ENCODE measurements at places on chromosomes 12 and 14. TPM values are rescaled to one million over a fixed set of nuclear protein-coding genes. Genes with fewer than 3 reads are reported as not detected.

LBHD2 gene
- polyA plus RNA-seq = not detected

DNA sequence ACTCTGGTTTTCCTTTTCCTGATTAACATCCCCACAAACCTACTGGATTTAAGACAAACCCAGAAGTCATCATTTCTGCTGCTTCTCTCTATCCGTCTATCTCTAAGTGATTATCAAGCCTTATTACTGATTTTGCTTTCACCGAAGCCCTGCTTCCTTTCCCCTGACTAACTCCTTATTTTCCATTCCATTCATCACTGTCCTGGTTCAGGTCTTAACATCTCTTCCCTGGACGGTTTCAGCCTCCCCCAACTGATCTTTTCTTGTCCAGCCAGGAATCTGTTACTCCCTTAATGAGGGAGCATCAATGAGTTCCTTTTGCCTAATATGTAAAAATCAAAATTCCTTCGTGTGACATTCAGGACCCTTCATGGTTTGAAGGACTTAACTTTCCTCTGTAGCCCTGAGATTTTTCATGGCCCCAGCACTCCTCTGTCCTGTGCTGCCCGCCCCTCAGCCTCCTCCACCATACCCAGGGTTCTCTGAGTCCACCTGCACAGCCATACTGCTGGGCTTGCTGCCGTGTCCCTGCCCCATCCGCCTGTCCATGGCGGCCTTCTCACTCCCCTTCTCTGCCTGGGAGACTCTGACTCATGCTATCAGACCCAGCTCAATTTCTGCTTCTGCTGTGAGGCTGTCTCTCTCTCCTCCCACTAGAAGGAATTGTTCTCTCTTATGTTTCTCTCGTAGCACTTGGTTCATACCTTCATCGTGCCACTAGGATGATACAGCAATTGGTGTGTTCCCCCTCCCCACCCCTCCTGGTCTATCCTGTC, 167.8 kb upstream of the HIF1A start:
- H3K4me1 ChIP-seq = peaks cover 96% of the 10 kb centered on the region
- peaks cover 29% of the 10 kb centered on the region for H3K36me3 ChIP-seq
- peak overlapping the region; percentile 84 for H3K4me3 ChIP-seq

- DNase-seq = no peak
- H3K27me3 ChIP-seq = peaks cover 5% of the 10 kb centered on the region
- no peak overlapping the region for H3K27ac ChIP-seq
- H3K4me3 ChIP-seq = no peak overlapping the region
- peaks cover 5% of the 10 kb centered on the region for H3K36me3 ChIP-seq
- H3K4me1 ChIP-seq = peaks cover 29% of the 10 kb centered on the region
Observed at GRCh38 chr14:68504861-68505260, 288.0 kb downstream of the ZFP36L1 start.

AMN gene
- polyA plus RNA-seq = not detected

GALNT16 gene
- not detected for polyA plus RNA-seq

DNA sequence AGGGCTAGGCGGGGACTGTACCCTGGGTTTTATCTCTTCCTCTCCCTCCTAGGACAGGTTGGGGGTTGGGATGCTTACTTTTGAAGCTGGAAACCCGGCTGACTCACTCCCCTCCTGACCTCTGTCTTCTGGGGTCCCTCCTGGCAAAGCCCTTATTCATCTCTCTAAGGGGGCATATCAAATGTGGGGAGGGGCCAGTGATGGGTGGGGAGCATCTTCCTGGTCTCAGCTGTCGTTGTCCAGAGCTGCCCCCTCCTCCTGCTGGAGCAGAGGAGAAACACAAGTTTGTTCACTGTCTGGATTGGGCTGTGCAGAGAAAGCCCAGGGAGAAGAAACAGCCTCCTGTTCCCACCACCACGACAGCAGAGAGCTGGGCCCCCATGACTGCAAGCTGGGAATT, 85.8 kb downstream of the TNFAIP2 start:
- peaks cover 5% of the 10 kb centered on the region for H3K36me3 ChIP-seq
- no peaks in the 10 kb centered on the region for H3K4me1 ChIP-seq
- DNase-seq = no peak
- peaks cover 1% of the 10 kb centered on the region for H3K27me3 ChIP-seq
- no peak overlapping the region for H3K4me3 ChIP-seq

GRCh38 chr12:118618695-118619094, 242.3 kb downstream of the SUDS3 start:
- H3K4me1 ChIP-seq = no peaks in the 10 kb centered on the region
- DNase-seq = no peak
- no peak overlapping the region for H3K27ac ChIP-seq

- peaks cover 3% of the 10 kb centered on the region for H3K27me3 ChIP-seq
- no peak for DNase-seq
- H3K27ac ChIP-seq = no peak overlapping the region
- peaks cover 15% of the 10 kb centered on the region for H3K4me1 ChIP-seq
Observed at GRCh38 chr14:103840014-103840413, 7.4 kb downstream of the PPP1R13B start.

DNA sequence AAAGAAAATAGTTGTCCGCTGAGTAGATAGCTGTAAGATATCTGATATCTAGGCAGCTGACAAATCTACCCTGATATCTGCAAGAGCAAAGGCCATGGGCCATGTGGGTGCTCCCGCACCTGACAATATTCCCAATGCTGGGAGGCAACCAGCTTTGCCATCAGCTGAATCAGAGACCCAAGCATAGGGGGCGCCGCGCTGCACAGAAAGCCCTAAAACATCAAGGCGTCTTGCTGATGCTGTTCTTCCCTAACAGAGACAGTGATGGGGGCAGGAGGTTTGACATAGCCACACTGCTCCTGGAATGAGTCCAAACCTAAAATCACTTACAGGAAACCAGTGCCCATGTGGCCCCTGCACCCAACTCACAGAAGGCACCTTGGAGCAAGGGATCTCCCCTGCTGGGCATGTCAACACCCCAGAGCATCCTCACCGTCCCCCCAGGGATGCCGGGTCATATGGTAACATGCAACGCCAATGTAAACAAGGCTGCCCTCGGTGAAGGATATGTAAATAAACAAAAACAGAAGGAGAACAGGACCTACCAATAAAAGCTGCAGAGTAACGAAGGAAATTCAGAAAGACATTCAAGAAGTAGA, 199.5 kb downstream of the TMEM132D start:
- no peaks in the 10 kb centered on the region for H3K27me3 ChIP-seq
- H3K27ac ChIP-seq = no peak overlapping the region
- H3K4me3 ChIP-seq = no peak overlapping the region

- H3K27me3 ChIP-seq = no peaks in the 10 kb centered on the region
- no peak overlapping the region for H3K27ac ChIP-seq
- no peaks in the 10 kb centered on the region for H3K4me1 ChIP-seq
- no peak for DNase-seq
- H3K4me3 ChIP-seq = no peak overlapping the region
Observed at GRCh38 chr14:94334872-94335271, 11.7 kb upstream of the SERPINA6 start.

DNA sequence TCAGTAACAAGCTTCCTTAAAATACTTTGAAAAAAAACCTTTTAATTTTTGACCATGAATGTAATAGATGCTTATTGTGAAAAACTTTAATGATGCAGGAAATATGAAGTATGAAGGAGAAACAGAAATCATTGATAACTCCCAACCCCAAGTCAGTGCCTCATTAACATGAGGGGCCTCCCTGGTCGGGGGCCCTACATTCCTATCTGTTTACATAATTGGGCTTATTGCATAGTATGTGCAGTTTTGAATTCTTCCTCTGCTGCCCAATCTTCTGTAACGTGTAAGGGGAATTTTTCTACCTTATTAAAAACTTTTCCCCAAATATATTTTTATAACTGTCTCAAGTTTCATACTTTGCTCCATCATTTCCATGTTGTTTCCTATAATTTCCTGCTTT, 63.0 kb downstream of the SLC25A47 start:
- H3K36me3 ChIP-seq = peaks cover 8% of the 10 kb centered on the region
- H3K4me1 ChIP-seq = peaks cover 29% of the 10 kb centered on the region
- H3K27ac ChIP-seq = no peak overlapping the region
- H3K27me3 ChIP-seq = peaks cover 3% of the 10 kb centered on the region
- DNase-seq = no peak

GRCh38 chr12:53955036-53955775, 503 bp downstream of the HOXC12 start:
- H3K4me3 ChIP-seq = peak overlapping the region; percentile 41
- peaks cover 85% of the 10 kb centered on the region for H3K27me3 ChIP-seq
- DNase-seq = no peak
- peaks cover 21% of the 10 kb centered on the region for H3K4me1 ChIP-seq
- H3K36me3 ChIP-seq = peaks cover 2% of the 10 kb centered on the region

- H3K36me3 ChIP-seq = no peaks in the 10 kb centered on the region
- H3K27me3 ChIP-seq = peaks cover 1% of the 10 kb centered on the region
- no peak overlapping the region for H3K4me3 ChIP-seq
- no peaks in the 10 kb centered on the region for H3K4me1 ChIP-seq
Observed at GRCh38 chr12:90473831-90474230, 481.1 kb downstream of the CCER1 start.

DNA sequence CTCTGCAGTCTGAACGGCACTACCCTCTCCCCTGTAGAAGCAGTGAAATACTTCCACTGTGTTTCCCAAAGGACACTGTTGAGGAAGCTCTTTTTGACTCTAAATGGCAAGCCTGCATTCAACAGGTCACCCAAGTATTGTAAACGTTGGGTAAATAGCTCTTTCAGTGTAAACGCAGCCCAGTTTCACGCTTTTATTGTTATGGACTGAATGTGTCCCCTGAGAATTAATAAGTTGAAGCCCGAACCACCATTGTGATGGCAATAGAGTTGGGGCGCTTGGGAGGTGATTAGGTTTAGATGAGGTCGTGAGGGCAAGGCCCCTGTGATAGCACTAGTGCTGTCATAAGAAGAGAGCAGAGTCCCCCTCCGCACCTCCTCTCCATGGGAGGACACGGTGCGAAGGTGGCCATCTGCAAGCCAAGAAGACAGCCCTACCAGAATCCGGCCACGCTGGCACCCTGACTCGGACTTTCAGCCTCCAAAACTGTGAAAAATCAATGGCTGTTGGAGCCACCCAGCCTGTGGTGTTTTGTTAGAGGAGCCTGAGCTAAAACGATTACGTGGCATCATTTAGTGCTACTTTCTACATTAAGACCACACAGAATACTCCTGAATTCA, 1.1 kb downstream of the SERPINA10 start:
- no peak overlapping the region for H3K27ac ChIP-seq
- peaks cover 9% of the 10 kb centered on the region for H3K27me3 ChIP-seq
- no peaks in the 10 kb centered on the region for H3K4me1 ChIP-seq

- H3K4me1 ChIP-seq = no peaks in the 10 kb centered on the region
- H3K27me3 ChIP-seq = no peaks in the 10 kb centered on the region
- no peak for DNase-seq
- no peak overlapping the region for H3K27ac ChIP-seq
- H3K36me3 ChIP-seq = no peaks in the 10 kb centered on the region
Observed at GRCh38 chr14:106613256-106613655, 1086.9 kb downstream of the TMEM121 start.

- H3K27me3 ChIP-seq = peaks cover 2% of the 10 kb centered on the region
- H3K27ac ChIP-seq = peak overlapping the region; percentile 97
- H3K4me1 ChIP-seq = peaks cover 98% of the 10 kb centered on the region
- H3K4me3 ChIP-seq = peak overlapping the region; percentile 79
Observed at GRCh38 chr14:91371011-91371989, 46.3 kb downstream of the CCDC88C start.

- H3K27ac ChIP-seq = no peak overlapping the region
- H3K4me3 ChIP-seq = no peak overlapping the region
- H3K4me1 ChIP-seq = no peaks in the 10 kb centered on the region
- H3K27me3 ChIP-seq = peaks cover 2% of the 10 kb centered on the region
- DNase-seq = no peak
- no peaks in the 10 kb centered on the region for H3K36me3 ChIP-seq
Observed at GRCh38 chr12:97288531-97288930, 174.1 kb upstream of the RMST start.

DNA sequence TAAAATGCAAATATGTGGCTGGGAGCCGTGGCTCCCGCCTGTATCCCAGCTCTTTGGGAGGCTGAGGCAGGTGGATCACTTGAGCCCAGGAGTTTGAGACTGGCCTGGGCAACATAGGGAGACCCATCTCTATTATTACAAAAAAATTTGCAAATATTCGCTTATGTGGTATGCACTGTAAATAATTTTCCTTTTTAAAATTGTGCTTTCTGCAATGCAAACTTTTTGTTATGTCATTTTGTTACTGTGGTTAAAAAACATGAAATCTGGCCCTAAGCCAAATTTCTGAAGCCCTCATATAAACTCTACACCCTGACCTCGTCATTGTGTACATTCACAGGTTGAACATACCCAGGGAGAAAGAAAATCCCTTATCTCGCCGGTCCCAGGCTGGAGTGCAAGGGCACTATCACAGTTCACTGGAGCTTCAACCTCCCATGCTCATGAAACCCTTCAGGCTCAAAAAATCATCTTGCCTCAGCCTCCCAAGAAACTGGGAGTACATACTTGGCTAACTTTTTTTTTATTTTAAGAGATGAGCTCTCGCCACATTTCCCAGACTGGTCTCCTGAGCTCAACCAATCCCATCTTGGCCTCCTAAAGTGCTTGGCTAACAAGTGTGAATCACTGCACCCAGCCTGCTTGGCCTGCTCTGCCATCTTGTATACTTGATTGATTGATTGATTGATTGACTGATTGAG, 24.7 kb downstream of the TRAPPC6B start:
- no peaks in the 10 kb centered on the region for H3K27me3 ChIP-seq
- H3K4me1 ChIP-seq = peaks cover 12% of the 10 kb centered on the region
- no peak overlapping the region for H3K4me3 ChIP-seq
- H3K27ac ChIP-seq = no peak overlapping the region
- no peak for DNase-seq

DNA sequence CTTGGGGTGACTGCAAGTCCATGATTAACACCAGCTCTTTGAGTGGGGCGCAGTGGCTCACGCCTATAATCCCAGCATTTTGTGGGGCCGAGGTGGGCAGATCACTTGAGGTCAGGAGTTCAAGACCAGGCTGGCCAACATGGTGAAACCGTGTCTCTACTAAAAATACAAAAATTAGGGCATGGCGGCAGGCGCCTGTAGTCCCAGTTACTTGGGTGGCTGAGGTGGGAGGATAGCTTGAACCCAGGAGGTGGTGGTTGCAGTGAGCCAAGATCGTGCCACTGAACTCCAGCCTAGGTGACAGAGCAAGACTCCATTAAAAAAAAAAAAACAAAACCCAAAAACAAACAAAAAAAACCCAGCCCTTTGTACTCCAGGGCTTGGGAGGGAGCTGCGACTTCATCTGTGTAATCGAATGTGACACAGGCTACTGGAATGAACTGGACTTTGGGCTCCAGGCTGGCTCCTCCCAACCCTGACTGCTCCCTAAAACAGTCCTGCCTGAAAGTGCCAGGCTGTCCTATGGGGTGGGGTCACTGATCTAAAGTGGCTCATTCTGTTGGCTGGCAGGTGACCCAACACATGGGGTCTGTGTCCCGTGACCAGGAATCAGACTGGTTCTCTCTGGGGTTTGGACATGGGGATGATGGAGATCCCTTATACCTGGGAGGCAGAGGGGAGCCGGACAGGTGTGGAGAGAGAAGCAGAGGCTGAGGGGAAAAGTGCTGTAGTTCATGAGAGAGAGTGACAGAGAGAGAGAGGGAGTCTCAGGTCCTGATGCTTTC, 9.3 kb upstream of the C12orf43 start:
- no peak for DNase-seq
- peaks cover 20% of the 10 kb centered on the region for H3K4me1 ChIP-seq
- H3K4me3 ChIP-seq = no peak overlapping the region
- H3K27ac ChIP-seq = no peak overlapping the region
- H3K27me3 ChIP-seq = no peaks in the 10 kb centered on the region
- peaks cover 17% of the 10 kb centered on the region for H3K36me3 ChIP-seq

OVCH1 gene
- not detected for polyA plus RNA-seq

SNRNP35 gene
- polyA plus RNA-seq = 26.2 TPM

SYNDIG1L gene
- polyA plus RNA-seq = not detected

- H3K36me3 ChIP-seq = no peaks in the 10 kb centered on the region
- H3K4me1 ChIP-seq = no peaks in the 10 kb centered on the region
- DNase-seq = no peak
Observed at GRCh38 chr14:23915559-23915958, 38.0 kb upstream of the DHRS4 start.

- H3K27ac ChIP-seq = no peak overlapping the region
- no peak overlapping the region for H3K4me3 ChIP-seq
- DNase-seq = no peak
- no peaks in the 10 kb centered on the region for H3K36me3 ChIP-seq
- H3K4me1 ChIP-seq = peaks cover 23% of the 10 kb centered on the region
Observed at GRCh38 chr12:32532951-32533350, 133.6 kb downstream of the FGD4 start.
